Activated CD4-positive, alpha-beta memory T cell treated with anti-CD3 and anti-CD28 coated beads, Interleukin-2, amount 10 ng/mL, durations not matched to agents 7 days and 5 days (primary cell): ENCODE measurements at places on chromosomes 5 and 9. TPM values are rescaled to one million over a fixed set of nuclear protein-coding genes. Genes with fewer than 3 reads are reported as not detected.

- H3K4me1 ChIP-seq: no peaks in the 10 kb centered on the region
- H3K27me3 ChIP-seq: no peaks in the 10 kb centered on the region
- no peak overlapping the region for H3K27ac ChIP-seq
- H3K4me3 ChIP-seq: no peak overlapping the region
- H3K36me3 ChIP-seq: no peaks in the 10 kb centered on the region
Observed at GRCh38 chr5:161230221-161230620, 316.3 kb downstream of the GABRB2 start.

DNA sequence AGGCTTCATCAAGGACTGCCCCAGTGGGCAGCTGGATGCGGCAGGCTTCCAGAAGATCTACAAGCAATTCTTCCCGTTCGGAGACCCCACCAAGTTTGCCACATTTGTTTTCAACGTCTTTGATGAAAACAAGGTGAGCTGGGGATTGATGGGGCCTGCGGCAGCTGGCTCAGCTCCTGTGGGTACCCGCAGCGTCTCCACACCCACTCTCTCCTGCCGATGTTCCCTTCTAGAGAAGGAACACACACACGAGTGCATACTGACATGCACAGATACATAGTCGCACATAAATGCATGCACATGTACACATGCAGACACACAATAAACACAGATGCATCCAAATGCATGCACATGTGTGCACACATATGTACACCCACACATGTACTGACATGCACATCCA is 45.6 kb downstream of the NCS1 start:
- no peaks in the 10 kb centered on the region for H3K4me1 ChIP-seq
- no peaks in the 10 kb centered on the region for H3K27me3 ChIP-seq
- H3K4me3 ChIP-seq: no peak overlapping the region
- DNase-seq: no peak
- no peaks in the 10 kb centered on the region for H3K36me3 ChIP-seq

DNA sequence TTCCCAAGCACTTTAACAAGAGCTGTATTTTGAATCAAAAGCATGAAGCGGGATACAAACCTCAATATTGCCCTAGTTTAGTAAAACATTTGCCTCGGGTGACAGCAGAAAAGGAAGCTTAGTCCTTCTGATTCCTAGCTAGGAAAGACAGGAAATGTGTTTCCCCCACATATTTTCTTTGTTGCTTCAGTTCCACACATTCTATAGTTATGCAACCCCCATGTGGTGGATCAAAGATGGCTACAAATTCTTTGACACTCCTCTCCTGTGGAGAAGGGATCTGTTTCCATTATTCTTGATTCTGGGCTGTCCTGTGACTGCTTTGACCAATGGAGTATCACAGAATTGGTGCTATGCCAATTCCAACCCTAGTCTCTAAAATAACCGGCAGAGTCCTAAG is 89.1 kb upstream of the SLC30A5 start:
- H3K27ac ChIP-seq: no peak overlapping the region
- peaks cover 23% of the 10 kb centered on the region for H3K27me3 ChIP-seq
- H3K4me3 ChIP-seq: no peak overlapping the region
- no peaks in the 10 kb centered on the region for H3K4me1 ChIP-seq
- DNase-seq: no peak

Gene PPP3R2
- not detected for total RNA-seq
